ENCODE measurements at places on chromosomes 13 and 19. TPM values are rescaled to one million over a fixed set of nuclear protein-coding genes. Genes with fewer than 3 reads are reported as not detected.

Gene PROSER3
- total RNA-seq: 19.4 TPM

Gene ZNF610
- 0.53 TPM for total RNA-seq

Gene CGB5
- not detected for total RNA-seq

Gene POU2F2
- total RNA-seq: 18.6 TPM

Gene RFPL4AL1
- total RNA-seq: not detected

Gene DZIP1
- total RNA-seq: not detected

Gene RASIP1
- total RNA-seq: 0.56 TPM

Gene TMIGD2
- 20.9 TPM for total RNA-seq

Gene DDX39A
- total RNA-seq: 299 TPM

Gene OR7A5
- not detected for total RNA-seq

Gene EDNRB
- total RNA-seq: not detected

GRCh38 chr13:97627566-97627965 is 193.6 kb downstream of the RAP2A start:
- no peaks in the 10 kb centered on the region for H3K4me1 ChIP-seq
- H3K4me3 ChIP-seq: no peak overlapping the region
- no peaks in the 10 kb centered on the region for H3K36me3 ChIP-seq
- H3K27me3 ChIP-seq: peaks cover 2% of the 10 kb centered on the region

GRCh38 chr13:100751826-100752225 is 77.2 kb upstream of the TMTC4 start:
- no peak overlapping the region for H3K27ac ChIP-seq
- H3K4me1 ChIP-seq: no peaks in the 10 kb centered on the region
- DNase-seq: no peak
- H3K4me3 ChIP-seq: no peak overlapping the region
- H3K27me3 ChIP-seq: no peaks in the 10 kb centered on the region

- no peak overlapping the region for H3K4me3 ChIP-seq
- H3K36me3 ChIP-seq: no peaks in the 10 kb centered on the region
- no peak for DNase-seq
- no peak overlapping the region for H3K27ac ChIP-seq
Measured at GRCh38 chr13:79703772-79704171, 222.8 kb downstream of the NDFIP2 start.

DNA sequence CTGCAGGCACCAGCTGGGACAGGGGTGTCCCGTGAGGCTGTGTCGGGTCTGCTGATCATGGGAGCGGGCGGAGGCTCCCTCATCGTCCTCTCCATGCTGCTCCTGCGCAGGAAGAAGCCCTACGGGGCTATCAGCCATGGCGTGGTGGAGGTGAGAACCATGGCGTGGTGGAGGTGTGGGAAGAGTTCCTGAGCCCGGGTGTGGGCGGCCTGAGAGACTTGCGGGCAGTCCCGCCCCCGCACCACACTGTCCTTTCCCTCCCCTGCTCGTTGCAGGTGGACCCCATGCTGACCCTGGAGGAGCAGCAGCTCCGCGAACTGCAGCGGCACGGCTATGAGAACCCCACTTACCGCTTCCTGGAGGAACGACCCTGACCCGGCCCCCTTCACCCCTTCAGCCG is 10.7 kb downstream of the APLP1 start:
- no peak overlapping the region for H3K27ac ChIP-seq
- no peak overlapping the region for H3K4me3 ChIP-seq
- H3K4me1 ChIP-seq: peaks cover 12% of the 10 kb centered on the region
- peaks cover 18% of the 10 kb centered on the region for H3K27me3 ChIP-seq
- no peaks in the 10 kb centered on the region for H3K36me3 ChIP-seq

DNA sequence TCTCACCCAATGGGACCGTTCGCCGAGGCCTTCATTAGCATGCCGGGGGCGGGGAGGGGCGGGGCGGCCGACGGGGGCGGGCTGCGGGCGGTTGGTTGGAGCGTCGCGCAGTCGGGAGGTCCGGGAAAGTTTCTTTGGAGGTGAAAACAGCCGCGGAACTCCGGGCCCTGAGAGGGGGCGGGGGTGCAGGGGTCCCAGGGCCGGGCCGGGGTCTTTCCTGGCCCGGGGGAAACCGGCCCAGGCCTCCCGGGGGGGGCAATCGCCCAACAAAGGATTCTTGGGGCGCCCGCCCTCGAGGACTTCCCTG is at the start of gene HMG20B:
Gene HMG20B, plus strand, starts transcription at position 90 of the 307 bp plus-strand sequence. CDS start 366 bp downstream, outside the sequence.
- DNase-seq: no peak
- no peaks in the 10 kb centered on the region for H3K27me3 ChIP-seq
- H3K4me1 ChIP-seq: peaks cover 18% of the 10 kb centered on the region

- DNase-seq: no peak
- H3K27ac ChIP-seq: no peak overlapping the region
Measured at GRCh38 chr13:99506634-99507033, 5.4 kb downstream of the TM9SF2 start.

DNA sequence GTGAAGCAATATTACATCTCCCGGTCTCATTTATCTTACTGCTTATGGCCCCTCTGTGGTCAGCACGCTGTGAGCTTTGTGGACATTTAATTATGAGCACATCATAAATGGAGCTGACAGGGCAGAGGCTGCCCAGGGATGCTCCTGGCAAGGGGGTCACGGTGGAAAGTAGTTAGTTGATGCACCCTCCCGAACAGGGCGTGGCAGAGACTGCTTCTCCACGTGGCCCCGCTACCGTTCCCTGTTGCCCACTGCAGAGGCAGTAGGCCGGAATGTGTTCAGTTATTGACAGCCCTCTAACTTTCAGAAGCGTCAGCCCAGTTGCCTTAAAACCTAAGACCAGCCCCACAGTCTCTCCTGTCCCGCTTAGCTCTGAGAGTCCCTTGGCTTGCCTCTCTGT is 180.3 kb upstream of the ZNF507 start:
- no peak overlapping the region for H3K27ac ChIP-seq
- no peaks in the 10 kb centered on the region for H3K27me3 ChIP-seq
- H3K4me3 ChIP-seq: no peak overlapping the region
- H3K36me3 ChIP-seq: no peaks in the 10 kb centered on the region

- H3K27ac ChIP-seq: no peak overlapping the region
- no peaks in the 10 kb centered on the region for H3K36me3 ChIP-seq
- H3K4me3 ChIP-seq: no peak overlapping the region
- H3K27me3 ChIP-seq: peaks cover 33% of the 10 kb centered on the region
Measured at GRCh38 chr19:7787141-7787540, 24.1 kb downstream of the CLEC4M start.

GRCh38 chr13:80035096-80035495 is 305.8 kb downstream of the SPRY2 start:
- H3K4me3 ChIP-seq: no peak overlapping the region
- no peaks in the 10 kb centered on the region for H3K27me3 ChIP-seq
- no peaks in the 10 kb centered on the region for H3K36me3 ChIP-seq
- DNase-seq: no peak
- H3K4me1 ChIP-seq: no peaks in the 10 kb centered on the region

DNA sequence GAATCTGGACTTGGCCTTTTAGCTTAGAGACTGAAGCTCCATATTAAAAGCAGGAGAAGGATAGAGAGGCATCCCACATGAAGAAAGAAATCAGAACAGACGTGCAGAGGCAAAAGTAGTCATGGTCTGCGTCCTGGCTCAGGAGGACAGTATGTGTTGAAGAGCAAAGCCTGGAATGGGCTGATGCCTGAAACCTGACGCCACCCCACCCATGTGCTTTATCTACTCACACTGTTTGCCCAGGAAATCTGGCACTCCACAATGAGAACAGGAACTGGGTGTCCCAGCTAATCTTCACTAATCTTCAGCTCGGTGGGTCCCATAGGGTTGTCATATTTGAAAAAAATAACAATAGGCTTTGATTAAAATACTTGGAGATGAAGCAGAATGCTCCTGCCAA is 549.0 kb upstream of the GPC6 start:
- H3K4me1 ChIP-seq: no peaks in the 10 kb centered on the region
- H3K27ac ChIP-seq: no peak overlapping the region
- H3K27me3 ChIP-seq: no peaks in the 10 kb centered on the region
- no peak overlapping the region for H3K4me3 ChIP-seq

GRCh38 chr19:49468746-49469447 is 5.1 kb upstream of the FLT3LG start:
- peak overlapping the region; percentile 9 for H3K4me3 ChIP-seq
- H3K4me1 ChIP-seq: peaks cover 96% of the 10 kb centered on the region
- peak; percentile 89 for DNase-seq
- no peaks in the 10 kb centered on the region for H3K27me3 ChIP-seq
- H3K36me3 ChIP-seq: peaks cover 32% of the 10 kb centered on the region
- H3K27ac ChIP-seq: peak overlapping the region; percentile 96

DNA sequence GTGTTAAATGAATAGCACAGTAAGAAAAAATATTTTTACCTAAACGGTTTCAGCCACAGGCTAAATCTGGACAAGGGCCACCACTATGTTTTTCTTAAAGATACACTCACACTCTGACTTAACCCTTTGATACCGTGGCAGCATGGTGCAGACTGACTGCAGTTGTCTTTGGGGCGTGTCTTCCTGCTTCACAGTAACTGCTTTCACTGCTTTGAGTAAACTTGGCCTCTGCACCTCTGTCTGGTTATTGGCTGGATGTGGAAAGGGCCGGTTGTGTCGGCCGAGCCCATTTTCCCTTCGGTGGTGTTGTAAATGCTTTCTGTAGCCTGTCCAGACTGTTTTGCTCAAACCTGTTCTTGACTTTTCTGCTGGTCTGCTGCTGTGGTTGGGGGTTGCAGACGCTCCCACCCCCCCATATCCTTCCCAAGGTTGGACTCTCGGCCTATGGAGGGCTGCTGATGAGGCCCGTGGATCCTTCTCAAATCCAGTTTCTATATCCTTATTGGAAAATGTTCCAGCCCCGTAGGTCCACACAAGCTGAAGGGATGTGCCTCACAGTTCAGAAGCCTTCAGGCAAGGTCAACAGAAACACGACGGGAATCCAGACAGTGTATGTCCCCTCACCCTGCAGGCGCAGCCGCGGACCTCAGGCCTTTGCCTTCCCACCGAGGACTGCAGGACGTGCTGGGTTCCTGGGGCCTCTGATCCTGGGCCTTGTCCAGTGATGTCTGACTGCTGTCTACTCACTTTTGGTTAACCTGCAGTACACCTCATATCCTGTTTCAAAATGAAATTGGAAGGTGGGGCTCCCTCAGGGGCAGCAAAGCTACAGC is 90.2 kb upstream of the RNF113B start:
- H3K4me1 ChIP-seq: no peaks in the 10 kb centered on the region
- DNase-seq: no peak
- no peaks in the 10 kb centered on the region for H3K27me3 ChIP-seq
- H3K27ac ChIP-seq: no peak overlapping the region
- no peaks in the 10 kb centered on the region for H3K36me3 ChIP-seq
- no peak overlapping the region for H3K4me3 ChIP-seq

DNA sequence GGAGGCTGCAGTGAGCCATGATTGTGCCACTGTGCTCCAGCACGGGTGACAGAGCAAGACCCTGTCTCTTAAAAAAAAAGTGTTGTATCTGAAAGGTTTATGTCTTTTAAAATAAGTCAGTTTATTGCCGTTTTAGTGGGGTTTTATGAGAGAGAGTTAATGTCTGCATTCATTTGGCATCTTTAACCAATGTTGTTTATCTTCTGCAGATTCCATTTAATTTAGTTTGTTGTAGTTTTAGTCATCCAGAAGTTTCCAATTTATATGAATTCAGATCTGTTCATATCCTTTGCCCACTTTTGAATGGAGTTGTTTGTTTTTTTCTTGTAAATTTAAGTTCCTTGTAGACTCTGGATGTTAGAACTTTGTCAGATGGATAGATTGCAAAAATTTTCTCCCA is 36.7 kb upstream of the LPAR6 start:
- H3K36me3 ChIP-seq: peaks cover 12% of the 10 kb centered on the region
- H3K27me3 ChIP-seq: no peaks in the 10 kb centered on the region
- H3K27ac ChIP-seq: no peak overlapping the region

GRCh38 chr19:16386619-16387240 is 62.1 kb downstream of the KLF2 start:
- H3K27me3 ChIP-seq: no peaks in the 10 kb centered on the region
- DNase-seq: peak; percentile 47
- no peak overlapping the region for H3K4me3 ChIP-seq
- H3K36me3 ChIP-seq: peaks cover 58% of the 10 kb centered on the region
- peaks cover 45% of the 10 kb centered on the region for H3K4me1 ChIP-seq

GRCh38 chr19:13366529-13367143 is 139.6 kb downstream of the CACNA1A start:
- H3K4me1 ChIP-seq: no peaks in the 10 kb centered on the region
- no peak overlapping the region for H3K4me3 ChIP-seq
- H3K27me3 ChIP-seq: no peaks in the 10 kb centered on the region
- no peak overlapping the region for H3K27ac ChIP-seq
- no peak for DNase-seq

- no peaks in the 10 kb centered on the region for H3K36me3 ChIP-seq
- no peak overlapping the region for H3K27ac ChIP-seq
- peaks cover 5% of the 10 kb centered on the region for H3K27me3 ChIP-seq
Measured at GRCh38 chr19:35977446-35978222, 17.4 kb upstream of the SDHAF1 start.

GRCh38 chr13:38618336-38618735 is 68.5 kb upstream of the FREM2 start:
- H3K27me3 ChIP-seq: no peaks in the 10 kb centered on the region
- H3K27ac ChIP-seq: no peak overlapping the region
- H3K36me3 ChIP-seq: no peaks in the 10 kb centered on the region
- no peak for DNase-seq
- H3K4me1 ChIP-seq: no peaks in the 10 kb centered on the region

- no peak overlapping the region for H3K27ac ChIP-seq
- H3K36me3 ChIP-seq: peaks cover 2% of the 10 kb centered on the region
- no peak overlapping the region for H3K4me3 ChIP-seq
- H3K27me3 ChIP-seq: no peaks in the 10 kb centered on the region
- no peaks in the 10 kb centered on the region for H3K4me1 ChIP-seq
- no peak for DNase-seq
Measured at GRCh38 chr13:48334534-48335127, 31.1 kb downstream of the RB1 start.

DNA sequence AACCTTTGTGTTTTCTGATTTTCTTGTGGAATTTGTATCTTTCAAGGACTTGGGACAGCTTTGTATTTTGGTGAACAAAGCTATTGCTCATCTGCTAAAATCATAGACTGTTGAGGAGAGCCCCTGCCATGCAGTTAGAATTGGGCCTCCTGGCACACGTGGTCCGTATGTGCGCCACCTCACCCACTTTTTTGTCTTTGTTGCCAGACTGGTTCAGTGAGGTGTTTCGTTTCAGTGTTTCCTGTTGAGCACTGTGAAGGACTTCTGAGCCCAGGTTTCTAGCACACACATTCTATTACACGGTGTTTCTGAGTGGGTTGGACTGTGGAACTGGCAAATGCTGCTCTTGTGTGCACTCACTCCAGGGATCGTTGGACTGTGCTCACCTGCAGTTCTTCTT is 37.6 kb upstream of the RNF113B start:
- no peaks in the 10 kb centered on the region for H3K36me3 ChIP-seq
- DNase-seq: no peak

DNA sequence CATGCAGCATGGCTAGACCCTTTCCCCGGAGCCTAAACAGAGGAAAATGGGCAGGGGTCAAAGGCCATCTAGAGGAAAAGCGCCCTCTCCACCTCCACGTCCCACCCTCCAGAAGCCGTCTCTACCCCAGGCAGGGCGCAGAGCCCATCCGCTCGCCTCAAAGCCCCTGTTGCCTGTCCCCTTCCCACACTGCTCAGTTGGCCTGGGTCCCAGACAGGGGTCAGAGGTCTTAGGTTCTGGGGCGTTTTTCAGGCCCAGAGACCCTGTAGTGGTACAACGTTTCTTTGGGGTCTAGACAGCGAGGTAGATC is 285 bp downstream of the TMEM143 start:
- H3K4me3 ChIP-seq: peak overlapping the region; percentile 94
- H3K27ac ChIP-seq: peak overlapping the region; percentile 77
- H3K4me1 ChIP-seq: peaks cover 22% of the 10 kb centered on the region
- no peaks in the 10 kb centered on the region for H3K36me3 ChIP-seq
